NB4 (cell line): ENCODE measurements at places on chromosomes 2 and 18.
A peak's percentile ranks its signal among the peaks of the same experiment; 100 is the strongest.

- DNase-seq = no peak
These were observed 43.9 kb upstream of the PLB1 start for GRCh38 chr2:28451793-28452533.

- no peak for DNase-seq
These were observed 176.4 kb downstream of the MYO3B start for GRCh38 chr2:170354388-170354787.

DNA sequence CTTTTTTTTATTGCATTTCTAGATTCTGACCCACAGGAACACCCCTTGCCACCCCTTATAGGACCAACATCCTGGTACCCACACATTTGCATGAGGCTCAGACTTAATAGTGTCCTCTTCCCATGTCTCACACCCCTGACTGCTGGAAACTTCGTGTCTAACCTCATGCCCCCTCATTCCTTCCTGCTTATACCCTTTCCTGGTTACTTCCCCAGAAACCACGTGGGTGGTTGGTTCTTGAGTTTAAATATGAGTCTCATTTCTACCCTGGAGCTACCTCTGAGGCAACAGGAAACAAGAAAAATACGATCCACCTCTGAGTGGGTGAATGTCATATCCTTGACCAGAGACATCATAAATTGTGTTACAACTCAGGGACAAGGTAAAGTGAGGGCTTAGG, 1.6 kb downstream of the TNP1 start:
- DNase-seq = no peak

DNA sequence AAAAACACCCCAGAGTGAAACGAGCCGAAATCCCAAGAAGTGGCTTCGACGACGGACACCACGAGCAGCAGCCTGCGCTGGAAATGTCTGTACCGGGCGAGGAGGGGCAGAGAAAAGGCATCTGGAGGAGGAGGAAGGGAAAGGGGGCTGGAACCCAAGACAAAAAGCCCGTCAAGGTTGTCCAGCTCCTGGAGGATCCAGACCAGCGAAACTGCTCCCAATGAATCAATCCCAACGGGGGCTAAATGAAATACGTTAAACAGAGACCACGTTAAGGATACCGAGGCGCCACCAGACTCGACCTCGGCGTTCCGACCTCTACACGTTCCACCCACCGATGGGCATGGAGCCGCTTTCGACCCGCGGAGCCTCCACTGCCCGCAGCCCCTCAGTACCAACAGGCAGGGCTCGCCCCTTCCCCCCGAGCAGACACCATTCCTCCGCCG, 400 bp downstream of the CCDC88A start:
- no peak for DNase-seq

DNA sequence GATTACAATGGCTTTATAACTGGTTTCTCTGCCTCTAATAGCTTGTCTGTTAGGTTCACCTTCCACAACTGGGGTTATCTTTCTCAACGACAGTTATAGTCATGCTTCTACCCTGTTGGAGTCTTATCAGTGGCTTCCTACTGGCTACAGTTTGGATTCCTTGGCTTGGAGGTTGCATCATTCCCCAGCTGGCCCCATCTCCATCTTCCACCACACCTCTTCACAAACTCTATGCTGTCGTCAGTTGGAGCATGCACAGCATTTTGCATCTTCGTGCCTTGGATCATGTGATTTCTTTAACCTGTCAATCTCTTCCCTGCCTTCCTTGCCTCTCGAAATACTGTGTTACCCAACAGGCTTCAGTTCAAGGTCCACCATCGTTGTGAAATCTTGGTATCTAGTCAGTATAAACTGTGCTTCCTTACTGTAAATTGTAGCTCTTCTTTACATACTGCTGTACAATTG, 316.3 kb upstream of the CXCR4 start:
- DNase-seq = no peak

- DNase-seq = peak; percentile 78
These were observed 49.8 kb downstream of the SLC14A2 start for GRCh38 chr18:45664824-45665763.

DNA sequence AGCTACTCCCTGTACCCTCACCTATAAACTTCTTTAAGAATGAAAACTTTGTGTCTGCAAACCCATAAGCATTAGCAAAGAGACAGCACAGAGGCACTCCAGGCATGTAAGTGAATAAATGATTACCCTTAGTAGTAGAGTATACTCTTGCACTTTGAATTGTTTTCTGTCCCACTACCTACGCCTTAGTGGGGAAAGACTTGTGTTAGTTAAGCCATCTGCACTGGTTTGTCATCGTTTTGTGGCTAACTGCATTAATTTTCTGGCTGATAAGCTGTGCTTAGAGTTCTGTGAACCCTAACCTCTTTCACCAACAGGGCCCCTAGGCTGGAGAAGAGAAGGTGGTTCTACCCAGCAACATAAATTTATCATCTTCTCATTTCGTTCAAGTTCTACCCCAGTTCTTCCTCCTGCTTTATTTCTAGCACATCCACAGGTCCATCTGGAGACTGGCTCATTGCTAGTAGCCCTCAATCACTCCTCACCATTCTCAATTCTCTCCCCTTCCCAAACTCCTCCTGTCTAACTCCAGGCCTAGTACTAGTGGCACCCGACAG, 710 bp downstream of the LMAN2L start:
- no peak for DNase-seq

DNA sequence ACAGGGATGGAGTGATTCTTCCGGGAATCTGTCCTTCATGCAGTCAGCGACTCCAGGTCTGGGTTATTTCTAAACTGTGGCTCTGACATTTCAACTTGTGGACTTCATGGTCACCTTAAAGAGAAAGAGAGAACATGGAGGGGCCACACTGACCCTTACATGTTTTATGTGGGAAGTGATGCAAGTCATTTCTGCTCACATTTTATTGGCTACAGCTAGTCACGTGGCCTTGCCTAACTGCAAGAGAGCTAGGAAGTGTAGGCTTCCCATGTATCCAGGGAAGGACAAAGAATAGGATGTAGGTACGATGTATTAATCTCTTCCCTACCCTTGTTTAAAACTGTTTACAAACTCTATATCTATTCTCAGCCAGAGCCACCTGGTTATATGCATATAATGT, 30.3 kb upstream of the AFTPH start:
- DNase-seq = no peak

DNA sequence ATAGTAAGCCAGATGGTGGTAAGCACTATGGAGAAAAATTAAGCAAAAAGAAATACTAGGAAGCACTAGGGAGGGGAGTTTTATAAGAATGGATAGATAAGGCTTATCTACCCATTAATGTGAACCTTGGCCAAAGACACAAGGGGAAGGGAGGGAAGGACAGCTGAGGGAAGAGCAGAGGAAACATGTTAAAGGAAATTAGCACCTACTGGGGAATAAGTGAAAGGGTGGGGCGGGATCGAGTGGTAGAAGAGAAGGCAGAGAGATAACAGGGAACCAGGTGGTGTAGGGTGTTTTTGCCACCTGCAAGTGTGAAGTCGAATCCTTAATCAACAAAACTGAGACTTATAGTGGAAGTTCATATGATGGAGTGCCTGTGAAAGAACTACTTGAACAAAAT, 1.7 kb downstream of the UNC80 start:
- no peak for DNase-seq

DNA sequence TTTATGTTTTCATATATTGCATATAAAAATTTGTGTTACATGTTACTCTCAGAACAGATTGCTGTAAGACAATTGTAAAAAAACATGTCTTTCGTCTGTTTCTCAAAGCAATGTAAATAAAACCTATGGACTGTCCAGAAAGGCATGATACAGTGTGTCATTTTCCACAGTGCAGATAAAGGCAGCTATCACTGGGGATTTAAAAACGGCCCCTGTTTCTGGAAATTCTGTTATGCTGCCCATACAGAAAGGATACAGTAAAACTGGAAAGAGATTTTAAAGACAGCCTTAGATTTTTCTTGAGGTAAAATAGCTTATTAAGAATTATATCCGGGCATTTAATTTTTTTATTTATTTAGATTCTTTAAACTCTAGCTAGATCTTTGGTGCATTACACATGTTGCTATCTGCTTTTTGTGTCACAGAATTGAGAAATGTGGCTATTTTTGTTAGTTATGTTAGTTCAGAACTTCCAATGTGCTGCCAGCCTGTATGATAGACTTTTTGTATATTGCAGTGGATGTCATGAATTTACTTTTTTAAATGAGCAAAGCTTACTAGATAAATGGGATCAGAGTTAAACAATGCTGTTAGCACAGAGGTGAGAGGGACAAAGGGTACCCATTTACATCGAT, 859 bp upstream of the INO80D start:
- DNase-seq = peak; percentile 58

GRCh38 chr18:7413906-7414305, 153.2 kb upstream of the PTPRM start:
- no peak for DNase-seq

GRCh38 chr18:43719267-43719795, 442.0 kb upstream of the SYT4 start:
- DNase-seq = no peak

GRCh38 chr2:128299628-128300027, 19.0 kb downstream of the HS6ST1 start:
- DNase-seq = no peak

- no peak for DNase-seq
These were observed 81.5 kb upstream of the FZD7 start for GRCh38 chr2:201952187-201952586.

GRCh38 chr2:107992069-107992468, 5.7 kb downstream of the SLC5A7 start:
- no peak for DNase-seq
